ENCODE measurements at places on chromosomes 5 and 9.

DNA sequence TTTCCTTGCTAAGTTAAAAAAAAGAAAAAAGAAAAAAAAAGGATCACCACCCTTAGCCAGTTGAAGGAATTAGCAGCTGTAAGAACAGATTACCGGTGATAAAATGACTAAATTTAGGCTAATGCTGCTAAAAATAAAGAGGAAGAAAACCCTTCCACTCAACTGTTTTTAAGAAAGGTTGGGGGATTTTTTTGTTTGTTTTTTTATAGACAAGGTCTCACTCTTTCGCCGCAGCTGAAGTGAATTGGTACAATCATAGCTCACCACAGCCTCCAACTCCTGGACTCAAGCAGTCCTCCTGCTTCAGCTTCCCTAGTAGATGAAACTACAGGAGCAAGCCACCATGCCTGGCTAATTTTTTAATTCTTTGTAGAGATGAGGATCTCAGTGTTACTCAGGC lies 101.7 kb downstream of the SNCAIP start:
- DNase-seq: no peak

DNA sequence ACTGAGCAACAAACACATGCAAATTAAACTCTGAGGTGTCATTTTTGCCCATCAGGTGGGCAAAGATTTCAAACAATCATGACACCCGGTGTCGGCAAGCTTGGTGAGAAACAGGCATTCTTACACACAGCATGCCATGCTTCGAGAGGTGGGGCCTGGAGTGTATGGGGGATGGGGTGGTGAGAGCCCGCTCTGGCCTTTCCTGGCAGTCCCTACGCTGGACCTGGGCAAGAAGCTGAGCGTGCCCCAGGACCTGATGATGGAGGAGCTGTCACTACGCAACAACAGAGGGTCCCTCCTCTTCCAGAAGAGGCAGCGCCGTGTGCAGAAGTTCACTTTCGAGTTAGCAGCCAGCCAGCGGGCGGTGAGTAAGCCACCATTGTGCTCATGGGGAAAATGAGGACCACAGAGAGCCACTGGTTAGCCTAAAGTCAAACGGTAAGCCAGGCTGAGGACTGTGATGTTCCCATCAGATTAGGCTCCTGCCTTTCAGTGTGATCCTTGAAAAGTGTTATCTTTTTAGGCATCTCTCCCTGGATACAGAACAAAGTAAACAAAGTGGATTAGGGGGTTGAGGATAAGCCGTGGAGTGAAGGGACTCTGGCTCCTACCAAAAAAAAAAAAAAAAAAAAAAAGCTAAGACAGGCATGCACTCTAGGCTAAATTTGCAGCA lies 9.4 kb downstream of the MYOZ3 start:
- no peak for DNase-seq

- DNase-seq: no peak
Measured at GRCh38 chr9:129370770-129371169, 192.7 kb upstream of the IER5L start.

DNA sequence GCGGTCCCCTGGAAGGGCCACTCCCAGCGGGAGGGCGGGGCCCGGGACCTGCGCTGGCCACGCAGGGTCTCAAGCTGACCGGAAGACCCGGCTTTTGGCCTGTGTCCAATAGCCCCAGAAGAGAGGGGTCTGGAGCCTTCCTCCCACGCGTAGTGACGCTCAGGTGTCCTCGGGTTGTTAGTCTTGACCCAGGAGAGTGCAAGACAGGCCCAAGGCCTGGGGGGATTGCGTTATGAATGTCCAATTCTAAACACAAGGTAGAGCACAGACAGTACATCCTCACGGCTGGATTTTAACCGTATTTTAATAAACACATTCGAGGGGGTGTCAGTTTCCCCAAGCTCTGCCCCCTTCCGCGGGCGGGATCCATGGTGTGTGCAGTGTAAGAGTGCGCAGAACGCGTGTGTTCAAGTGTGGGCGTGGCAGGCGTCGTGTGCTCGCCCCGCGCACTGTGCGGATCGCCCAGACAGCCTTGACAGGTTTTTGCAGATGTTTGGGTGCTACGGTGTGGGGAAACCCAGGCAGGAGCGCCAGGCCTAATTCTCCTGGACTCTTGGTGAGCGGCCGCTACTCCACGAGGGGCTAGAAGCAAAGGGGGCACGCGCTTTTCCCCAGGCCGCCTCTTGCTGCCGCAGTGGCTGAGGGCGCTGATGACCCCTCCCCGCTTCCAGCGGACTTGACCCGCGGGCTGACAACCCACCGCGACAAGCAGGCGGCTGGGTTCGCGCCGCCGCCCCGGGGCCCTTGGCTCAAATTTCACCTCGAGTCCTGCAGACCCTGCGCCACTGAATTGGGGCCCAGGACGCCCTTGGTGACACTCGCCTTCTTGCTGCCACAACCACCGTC lies 6.1 kb upstream of the DMRT3 start:
- no peak for DNase-seq

- no peak for DNase-seq
Measured at GRCh38 chr9:30775236-30775635, 1609.2 kb upstream of the ACO1 start.

- peak; percentile 4 for DNase-seq
Measured at GRCh38 chr9:127463911-127464310, 12.6 kb downstream of the LRSAM1 start.

DNA sequence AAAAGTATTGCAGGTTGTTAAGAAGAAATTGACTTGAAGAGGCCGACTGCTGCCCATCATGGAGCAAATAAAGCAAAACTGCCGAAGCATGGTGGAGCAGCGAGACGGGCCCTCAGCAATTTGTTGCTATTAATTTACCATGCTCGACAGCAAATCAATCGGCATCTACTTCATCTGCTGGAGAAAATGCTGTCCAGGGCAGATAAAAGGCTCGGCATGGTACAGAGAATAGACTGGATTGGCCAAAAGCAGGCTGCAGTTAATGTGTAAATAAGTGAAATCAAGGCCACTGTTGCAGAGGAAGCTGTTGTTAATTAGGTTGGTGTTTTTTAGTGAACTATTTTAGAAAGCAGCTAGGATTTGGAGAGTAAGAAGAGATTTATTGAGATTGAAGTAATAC lies 8.3 kb downstream of the TLE4 start:
- DNase-seq: no peak

- DNase-seq: no peak
Measured at GRCh38 chr5:159804121-159804520, 112.2 kb upstream of the ADRA1B start.

DNA sequence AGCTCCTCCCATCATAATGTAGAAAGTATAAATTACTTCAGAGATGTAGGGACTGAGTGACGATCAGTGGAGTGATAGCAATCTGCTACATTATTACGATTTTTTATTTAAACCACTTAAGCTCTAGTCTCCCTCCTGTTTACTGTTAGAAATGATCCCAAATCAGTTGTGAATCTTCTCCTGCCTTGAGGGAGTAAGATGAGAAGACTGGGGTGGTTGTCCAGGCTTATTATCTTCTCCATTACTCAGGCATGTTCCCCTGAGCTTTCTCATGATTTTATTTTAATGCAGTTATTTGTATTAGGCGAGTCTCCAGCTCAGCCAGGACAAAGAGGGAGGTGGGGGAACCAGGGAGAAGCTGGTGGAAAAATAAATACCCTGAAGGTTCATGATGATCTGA lies 48.2 kb upstream of the CTNNA1 start:
- DNase-seq: no peak

GRCh38 chr9:34139477-34140146 lies 13.1 kb upstream of the DCAF12 start:
- no peak for DNase-seq

DNA sequence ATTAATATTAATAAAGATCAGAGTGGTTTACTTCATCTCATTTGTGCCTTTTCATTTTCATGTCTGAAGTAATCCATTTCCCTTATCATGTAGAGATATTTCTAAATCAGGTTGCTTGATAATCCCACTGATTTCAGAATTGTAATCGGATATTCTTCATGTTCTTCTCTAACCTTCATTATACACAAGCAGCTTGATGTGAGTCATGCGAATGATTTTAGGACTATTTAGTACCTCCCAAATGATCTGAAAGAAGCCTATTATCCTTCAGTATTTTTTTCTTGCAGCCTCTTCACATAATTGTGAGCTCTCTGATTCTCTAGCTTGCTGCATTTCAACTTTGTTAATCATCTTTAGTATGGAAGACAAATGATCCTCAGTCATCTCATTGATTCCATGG lies 182.0 kb downstream of the GIN1 start:
- no peak for DNase-seq

- DNase-seq: no peak
Measured at GRCh38 chr5:11531811-11532555, 372.3 kb downstream of the CTNND2 start.

DNA sequence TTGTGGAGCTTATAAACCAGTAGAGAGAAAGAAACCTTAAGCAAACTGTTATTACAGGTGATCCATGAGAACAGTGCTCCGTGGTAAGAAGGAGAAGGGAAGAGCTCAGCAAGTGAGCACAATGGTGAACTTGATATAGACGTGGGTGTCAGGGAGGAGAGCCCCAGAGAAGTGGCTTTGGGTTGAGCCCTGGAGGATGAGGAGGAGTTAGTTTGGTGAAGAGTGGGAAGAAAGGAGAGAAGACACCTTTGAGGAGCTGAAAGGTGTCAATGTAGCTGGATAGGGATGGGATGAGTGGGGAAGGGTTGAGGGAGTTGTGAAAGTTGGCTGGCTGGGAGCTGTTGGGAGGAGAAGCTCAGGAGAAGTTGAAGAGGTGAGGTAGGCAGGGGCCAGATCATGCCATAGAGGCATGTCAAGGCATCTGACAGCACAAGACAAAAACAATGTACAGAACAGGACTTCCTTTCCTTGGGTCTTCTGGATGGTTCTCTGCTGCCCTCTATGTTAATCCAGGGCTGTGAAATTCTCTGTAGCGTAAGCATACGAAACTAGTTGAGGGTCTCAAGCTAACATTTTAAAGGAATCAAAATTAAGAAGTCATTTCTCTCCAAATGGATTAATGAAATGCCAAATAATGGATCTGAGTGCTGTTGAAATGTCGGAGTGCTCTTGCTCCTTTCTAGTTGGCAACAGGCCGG lies 501.9 kb downstream of the KDM4C start:
- DNase-seq: no peak

GRCh38 chr5:159732220-159732619 lies 184.1 kb upstream of the ADRA1B start:
- DNase-seq: no peak

GRCh38 chr5:56003179-56003578 lies 8.4 kb upstream of the IL6ST start:
- no peak for DNase-seq

- no peak for DNase-seq
Measured at GRCh38 chr5:129099184-129099569, 4.6 kb downstream of the ISOC1 start.

- peak; percentile 71 for DNase-seq
Measured at GRCh38 chr9:4604678-4605095, 57.4 kb upstream of the PLPP6 start.

DNA sequence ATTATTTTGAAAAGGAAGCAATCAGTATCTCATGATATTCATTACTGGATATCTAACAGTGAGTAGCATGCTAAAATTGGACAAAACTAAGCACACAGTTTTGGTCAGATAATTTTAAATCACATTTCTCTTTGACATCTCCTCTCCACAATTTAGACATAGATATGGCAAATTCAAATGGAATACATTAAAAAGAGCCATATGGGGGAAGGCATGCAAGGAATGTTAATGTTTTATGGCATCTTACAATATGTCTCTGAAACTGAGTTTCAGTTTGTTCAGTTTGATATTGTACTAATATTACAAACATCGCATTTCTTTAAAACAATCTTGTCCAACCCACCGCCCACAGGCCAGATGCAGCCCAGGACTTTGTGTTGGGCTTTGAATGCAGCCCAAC lies 151.0 kb downstream of the HTR1A start:
- no peak for DNase-seq
